GM10248 (cell line): ENCODE measurements at places on chromosomes 6 and 20.

- DNase-seq: no peak
Measured at GRCh38 chr20:38789503-38790199, 15.8 kb upstream of the PPP1R16B start.

DNA sequence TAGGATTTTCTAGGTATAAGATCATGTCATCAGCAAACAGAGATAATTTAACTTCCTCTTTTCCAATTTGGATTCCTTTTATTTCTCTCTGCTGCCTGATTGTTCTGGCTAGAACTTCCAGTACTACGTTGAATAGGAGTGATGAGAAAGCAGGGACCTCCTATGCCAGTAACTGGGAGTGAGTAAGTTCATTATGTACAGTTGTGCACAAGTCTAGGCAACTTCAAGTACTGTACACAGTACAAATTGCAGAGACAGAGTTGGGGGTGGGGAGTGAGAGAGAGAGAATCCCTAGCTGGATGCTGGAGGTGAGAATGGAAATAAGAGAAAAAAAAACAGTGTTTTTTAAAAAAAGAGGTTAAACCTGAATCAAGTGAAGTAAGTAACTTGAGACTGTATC lies 210.2 kb downstream of the MMUT start:
- DNase-seq: no peak

DNA sequence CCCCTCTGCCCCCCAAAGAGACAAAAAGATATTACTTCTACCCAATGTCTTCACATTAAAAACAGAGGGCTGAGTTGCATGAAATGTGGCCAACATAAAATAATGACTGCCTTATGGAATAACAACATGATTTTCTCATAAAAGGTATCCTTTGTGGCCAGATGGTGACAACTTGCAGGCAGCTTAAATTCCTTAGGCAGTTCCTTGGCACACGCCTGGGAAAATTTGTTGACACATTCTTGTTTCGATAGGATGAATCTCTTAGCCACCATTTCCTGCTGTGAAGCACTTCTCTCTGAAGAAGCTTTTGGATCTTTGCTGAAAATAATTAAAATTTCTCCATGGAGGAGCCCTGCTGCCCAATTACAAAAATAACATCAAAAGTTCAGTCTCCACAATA lies 109.0 kb upstream of the COL21A1 start:
- no peak for DNase-seq

DNA sequence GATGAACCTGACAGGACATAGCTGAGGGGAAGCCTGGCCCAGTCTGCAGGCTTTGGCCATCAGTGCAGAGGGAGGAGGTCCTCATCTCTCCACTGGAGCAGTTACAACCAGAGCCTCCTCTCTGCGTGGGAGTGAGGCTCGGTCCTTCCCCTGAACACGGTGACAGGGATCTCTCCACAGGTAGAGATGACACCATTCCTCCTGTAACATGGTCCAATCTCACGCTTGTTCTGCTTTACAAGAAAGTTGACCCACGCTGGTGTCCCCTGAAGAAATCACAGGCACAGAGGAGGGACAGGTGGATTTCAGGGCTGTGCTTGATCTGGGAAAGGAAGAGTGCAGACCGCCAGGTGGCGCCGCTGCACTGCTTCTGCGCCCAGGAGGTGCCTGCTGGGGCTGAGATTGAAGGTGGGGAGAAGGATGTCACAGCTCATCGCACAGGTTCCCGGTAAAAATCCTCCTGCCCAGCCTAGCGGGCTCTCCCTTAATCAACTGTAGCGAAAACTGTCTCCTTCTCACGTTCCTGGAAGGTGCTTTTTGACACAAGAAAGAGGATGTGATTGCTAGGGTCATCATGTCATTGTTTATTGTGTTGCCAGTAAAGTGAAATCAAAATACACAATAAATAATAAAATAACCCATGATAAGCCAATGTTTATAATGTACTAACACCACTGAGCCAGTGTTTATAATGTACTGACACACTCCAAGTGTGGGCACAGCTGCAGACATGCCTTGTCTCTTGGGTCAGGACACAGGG lies 20.4 kb downstream of the HLA-G start:
- DNase-seq: peak; percentile 73

DNA sequence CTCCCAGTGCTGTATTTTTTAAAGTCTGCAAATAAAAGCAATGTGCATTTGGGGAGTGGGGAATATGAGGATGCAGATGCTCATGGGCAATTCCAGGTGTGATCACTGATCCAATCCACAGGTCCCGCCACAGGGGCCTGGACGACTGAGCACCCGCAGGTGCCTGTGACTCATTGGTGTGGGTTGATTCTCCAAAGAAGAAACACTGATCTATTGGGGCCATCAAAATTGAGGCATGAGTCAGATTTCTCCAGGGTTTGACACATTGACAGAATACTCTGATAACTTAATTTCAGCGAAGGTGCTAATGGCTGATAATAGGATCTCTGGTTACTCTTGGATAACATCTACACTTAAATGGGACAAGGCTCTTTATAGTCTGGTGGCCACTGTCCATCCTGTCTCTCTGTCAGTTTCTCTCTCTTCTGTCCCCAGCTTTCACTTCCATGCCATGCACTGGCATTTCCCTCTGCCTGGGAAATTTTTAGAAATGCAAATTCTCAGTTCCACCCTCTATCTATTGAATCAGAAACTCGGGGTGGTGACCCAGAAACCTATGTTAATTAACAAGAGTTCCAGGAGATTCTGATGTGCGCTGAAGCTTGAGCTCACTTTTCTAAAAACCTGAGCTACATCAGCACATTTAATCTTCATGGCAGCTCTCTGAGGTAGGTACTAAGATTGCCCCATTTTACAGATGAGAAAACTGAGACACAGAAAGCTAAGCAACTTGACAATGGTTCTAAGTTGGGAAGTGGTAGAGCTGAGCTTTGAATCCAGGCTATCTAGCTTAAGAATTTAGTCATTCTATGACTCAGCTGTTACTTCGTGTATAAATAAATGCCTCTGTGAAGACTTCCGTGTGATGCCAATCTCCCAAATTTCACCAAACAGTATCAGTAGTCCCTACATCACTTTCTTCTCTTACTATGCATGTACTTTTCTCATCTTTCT lies 10.2 kb upstream of the RCAN2 start:
- DNase-seq: no peak

- no peak for DNase-seq
Measured at GRCh38 chr20:1775117-1775516, 117.5 kb upstream of the SIRPG start.

- peak; percentile 90 for DNase-seq
Measured at GRCh38 chr6:3456898-3457709, at the start of gene SLC22A23. Gene SLC22A23, minus strand, starts transcription at chr6:3457050. Its CDS starts 491 bp downstream, at chr6:3456559.

DNA sequence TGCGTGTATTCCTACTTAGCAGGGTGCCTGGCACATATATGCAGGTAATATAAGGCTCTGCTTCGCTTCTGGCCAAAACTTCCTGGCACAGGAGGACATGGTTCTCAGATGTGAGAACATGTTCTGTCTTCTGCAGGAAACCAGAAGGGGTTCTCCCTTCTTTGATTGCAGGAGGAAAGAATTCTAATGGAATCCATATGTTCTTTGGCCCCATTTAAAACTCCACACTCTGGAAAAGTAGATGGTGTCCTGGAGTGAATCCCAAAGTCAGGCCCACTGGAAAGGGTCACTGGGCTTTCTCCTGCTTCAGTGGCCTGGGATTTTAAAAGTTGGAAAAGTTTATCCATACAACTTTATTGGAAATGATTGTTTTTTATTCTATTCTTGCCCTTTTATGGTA lies 16.4 kb upstream of the CYP24A1 start:
- DNase-seq: no peak

- DNase-seq: no peak
Measured at GRCh38 chr6:153192943-153193885, 62.1 kb upstream of the RGS17 start.

- no peak for DNase-seq
Measured at GRCh38 chr6:161644521-161644920, 370.7 kb upstream of the AGPAT4 start.

DNA sequence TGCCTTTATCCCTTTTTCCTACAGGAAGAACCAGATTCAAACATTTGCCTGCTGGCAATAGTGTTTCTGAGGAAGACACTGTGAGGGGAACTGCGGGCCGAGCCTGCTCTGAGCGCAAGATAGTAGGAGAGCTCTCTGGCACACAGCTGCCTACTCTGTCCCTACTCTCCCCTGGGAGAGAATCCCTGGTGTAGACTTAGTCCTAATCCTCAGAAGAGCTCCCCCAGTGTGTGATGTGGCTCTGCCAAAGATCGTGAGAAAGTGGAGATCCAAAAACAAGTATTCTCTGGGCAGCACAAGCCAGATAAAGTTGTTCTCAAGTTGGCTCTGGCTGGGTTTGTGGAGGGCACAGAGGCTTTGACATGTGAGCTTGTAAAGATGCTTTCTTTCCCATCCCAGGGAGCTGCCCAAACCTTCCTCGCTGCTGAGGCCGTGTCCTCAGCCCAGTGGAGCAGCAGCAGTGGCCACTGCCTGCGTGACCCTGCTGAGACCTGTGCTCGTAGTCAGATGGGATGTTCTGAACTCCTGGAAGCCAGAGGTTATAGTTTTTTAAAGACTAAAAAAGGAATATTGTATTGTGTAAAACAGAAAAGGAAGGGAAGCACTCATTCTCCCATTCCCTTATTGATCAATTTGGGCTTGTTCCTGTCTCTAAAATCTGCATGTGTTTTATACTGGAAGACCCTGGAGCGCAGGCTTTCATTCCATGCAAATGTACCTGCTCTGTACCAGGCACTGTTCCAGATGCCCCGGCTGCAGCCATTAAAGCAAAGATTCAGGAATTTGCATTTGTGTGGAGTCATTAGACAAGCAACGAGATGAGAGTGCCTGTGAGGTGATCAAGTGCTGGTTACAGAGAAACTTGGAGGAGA lies 30.7 kb downstream of the PNLDC1 start:
- no peak for DNase-seq

GRCh38 chr6:38080360-38080759 lies 260.8 kb downstream of the ZFAND3 start:
- DNase-seq: no peak

DNA sequence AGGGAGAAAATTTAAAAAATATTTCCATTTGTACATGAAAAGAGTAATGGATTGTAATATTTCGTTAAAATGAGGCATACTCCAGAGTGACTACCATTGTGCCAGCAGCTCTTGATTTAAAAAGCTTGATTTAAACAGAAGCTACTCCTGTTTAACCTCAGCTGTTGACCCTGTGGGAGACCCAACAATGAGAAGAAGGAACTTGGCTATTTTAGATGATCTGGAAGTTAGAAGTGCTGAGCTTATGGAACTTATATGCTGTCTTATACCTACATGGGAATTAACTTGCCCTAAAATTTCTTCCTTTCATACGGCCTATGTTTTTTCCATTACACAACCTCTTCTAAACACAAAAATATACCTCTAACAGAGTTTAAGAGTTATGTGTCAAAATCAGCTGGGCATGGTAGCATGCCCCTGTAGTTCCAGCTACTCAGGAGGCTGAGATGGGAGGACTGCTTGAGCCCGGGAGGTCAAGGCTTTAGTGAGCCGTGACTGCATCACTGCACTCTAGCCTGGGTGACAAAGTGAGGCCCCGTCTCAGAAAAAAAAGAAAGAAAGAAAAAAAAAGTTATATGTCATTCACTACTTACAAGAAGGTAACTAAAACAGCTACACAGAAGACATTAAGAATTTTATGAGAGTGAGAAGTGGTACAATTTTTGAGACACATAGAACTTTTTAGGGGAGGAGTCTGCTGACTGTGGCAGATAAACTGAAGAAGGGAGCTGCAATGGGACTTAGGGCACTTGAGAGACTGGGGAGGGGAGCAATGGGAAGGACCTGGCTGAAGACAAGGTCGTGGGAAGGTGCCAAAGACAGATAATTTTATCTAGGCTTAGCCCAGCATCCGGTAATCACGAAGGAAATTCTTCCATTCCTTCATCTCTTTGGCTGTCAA lies 139.9 kb downstream of the MYB start:
- DNase-seq: no peak

- peak; percentile 34 for DNase-seq
Measured at GRCh38 chr6:129774697-129775447, 64.9 kb upstream of the ARHGAP18 start.

GRCh38 chr6:184161-184700 lies 108.1 kb upstream of the DUSP22 start:
- DNase-seq: peak; percentile 9

GRCh38 chr20:45193331-45193730 lies 13.5 kb upstream of the SEMG1 start:
- no peak for DNase-seq

DNA sequence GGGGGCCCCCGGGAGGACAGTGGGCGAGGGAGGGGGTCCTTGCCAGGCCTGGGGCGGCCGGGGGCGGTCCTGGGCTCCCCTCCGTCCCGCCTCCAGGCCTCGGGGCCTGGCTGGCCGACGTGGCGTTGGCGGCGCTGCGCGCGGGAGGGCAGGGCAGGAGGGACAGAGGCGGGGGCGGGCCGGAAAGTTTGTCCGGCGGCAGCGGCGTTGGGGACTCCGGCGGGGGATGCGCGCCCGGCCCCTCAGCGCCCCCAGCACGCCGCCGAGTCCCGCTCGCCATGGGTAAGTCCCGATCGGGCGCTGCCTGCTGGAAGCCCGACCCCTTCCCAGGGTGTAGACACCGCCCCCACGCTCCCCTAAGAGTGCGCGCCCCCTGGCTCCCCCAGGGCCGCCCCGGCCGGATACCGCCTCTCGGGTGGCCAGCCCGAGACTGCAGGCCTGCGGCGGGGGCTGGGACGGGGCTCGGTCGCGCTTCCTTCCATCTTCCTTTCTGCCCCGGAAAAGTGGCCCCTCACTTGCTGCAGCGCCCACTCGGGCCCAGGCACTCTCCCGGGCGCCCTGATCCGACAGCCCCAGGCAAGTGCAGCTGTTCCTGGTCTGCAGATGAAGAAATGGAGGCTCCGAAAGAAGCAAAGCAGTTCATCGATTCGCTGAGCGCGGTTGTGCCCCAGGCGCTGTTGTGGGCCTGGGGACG lies at the start of gene SLC2A10:
Gene SLC2A10 (plus strand): TSS at position 191 of the 694 bp plus-strand sequence. CDS start 88 bp downstream, at position 279.
- no peak for DNase-seq

- DNase-seq: no peak
Measured at GRCh38 chr6:105836889-105837288, 249.2 kb upstream of the PRDM1 start.

DNA sequence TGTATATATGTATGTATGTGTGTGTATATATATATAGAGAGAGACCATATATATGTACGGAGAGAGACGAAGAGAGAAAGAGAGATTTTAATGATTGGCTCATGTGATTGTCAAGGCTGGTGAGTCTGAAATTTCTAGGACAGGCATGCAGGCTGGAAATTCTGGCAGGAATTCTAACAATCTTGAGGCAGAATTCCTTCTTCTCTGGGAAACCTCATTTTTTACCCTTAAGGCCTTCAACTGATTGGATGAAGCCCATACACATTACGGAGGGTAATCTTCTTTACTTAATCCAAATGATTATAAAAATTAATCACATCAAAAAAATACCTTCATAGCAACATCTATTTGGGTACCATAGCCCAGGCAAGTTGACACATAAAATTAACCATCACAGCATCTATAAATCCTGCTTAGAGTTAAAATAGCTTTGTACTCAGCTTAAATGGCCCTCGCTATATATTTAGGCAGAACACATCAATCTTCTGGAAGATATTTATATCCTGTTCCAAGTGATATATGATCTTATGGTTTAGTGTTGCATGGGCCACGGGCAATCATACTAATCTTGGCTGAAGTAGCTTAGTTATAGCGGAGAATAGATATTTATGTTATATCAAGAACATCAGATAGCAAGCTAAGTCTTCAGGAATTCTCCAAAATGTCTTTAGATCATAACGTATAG lies 36.6 kb downstream of the ABRACL start:
- DNase-seq: no peak
